ENCODE measurements at places on chromosomes 12 and 14.

GRCh38 chr14:21652209-21652808 lies 1.3 kb upstream of the OR4E2 start:
- DNase-seq, result no peak

DNA sequence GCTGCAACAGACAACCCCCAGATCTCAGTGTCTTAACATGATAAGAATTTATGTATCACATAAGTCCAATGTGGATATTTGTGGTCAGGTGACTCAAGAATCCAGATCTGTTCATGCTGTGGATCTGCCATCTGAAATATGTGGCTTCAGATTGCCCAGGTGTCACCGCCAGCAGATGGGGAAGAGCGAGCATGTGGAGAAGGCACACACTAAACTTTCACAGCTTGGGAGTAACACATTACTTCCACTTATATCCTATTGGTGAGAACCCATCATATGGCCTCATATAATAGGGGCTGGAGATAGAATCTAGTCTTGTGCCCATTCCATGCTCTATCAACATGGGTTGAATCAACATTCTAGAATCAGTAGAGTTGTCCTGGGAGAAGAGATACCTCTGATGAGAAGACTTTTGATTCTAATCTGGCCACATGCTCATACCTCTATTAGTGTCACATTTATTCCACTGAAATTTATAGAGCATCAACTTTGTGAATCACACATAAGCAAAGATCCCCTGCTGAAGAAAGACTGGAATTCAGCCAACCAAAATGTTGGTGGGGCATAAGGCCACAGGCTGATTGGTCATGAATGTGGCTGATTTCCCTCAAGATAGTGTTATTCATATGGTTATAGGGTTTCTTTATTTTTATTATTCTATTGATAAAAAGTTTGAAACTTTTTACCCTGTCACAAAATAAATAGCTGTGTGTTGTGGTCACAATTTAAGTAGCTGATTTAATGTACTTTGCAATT lies 6.0 kb upstream of the CALCOCO1 start:
- no peak for DNase-seq

DNA sequence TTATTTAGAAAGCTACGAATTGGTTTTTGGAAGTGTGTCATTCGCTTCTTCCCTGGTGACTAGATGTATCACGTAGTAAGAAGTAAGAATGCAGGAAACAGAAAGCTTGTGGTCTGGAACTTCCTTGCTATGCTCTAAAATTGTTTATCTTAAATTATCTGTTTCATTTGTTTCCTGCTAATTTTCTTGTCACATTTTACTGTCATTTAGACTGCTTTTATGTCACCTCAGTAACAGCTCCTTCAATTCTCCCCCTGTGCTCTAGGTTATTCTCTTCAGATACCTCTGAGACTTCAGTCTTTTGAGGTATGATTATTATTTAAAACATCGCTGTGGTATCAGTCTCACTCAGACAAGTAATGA lies 699 bp upstream of the CD69 start:
- DNase-seq, result no peak

GRCh38 chr12:442235-442884 lies 17.4 kb upstream of the B4GALNT3 start:
- peak; percentile 28 for DNase-seq

DNA sequence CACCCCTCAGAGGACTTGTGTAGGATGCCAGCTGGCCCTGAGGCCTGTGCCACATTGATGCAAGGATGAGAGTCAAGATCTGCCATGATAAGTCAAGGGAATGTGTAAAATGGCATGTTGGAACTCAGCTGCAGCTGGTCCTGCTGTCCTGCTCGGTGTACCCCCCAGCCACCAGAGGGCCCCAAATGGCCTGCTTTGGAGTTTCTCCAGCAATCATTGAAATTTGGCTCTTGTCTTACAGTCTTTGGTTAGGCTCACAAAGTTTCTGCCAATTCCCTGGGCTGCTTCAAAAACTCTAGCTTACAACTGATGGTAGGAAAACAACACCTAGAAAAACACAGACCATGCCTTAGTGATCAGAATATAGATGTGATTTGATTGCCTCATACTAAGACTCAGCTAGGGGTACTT lies 76.8 kb downstream of the HSD17B6 start:
- DNase-seq, result no peak

All from caudate nucleus (tissue), 63 donors.